ENCODE measurements at places on chromosomes 11 and 22. TPM values are rescaled to one million over a fixed set of nuclear protein-coding genes. Genes with fewer than 3 reads are reported as not detected.

The APOBEC3B gene
- polyA plus RNA-seq, result 5.7 TPM

The HTR3A gene
- polyA plus RNA-seq, result not detected

The APOL1 gene
- polyA plus RNA-seq, result 32.2 TPM

DNA sequence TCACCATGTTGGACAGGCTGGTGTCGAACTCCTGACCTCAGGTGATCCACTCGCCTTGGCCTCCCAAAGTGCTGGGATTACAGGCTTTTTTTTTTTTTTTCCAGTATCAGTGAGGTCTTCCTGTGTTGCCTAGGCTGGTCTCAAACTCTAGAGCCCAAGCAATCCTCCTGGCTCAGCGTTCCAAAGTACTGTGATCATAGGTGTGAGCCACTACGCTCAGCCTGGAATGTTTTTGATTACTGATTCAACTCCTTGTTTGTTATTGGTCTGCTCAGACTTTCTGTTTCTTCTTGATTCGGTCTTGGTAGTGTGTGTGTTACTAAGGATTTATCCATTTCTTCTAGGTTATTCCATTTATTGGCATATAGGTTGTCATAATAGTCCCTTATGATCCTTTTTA lies 31.3 kb downstream of the NAGA start:
- no peak for DNase-seq

The BTG4 gene
- polyA plus RNA-seq, result not detected

The FAM111A gene
- polyA plus RNA-seq, result 17.9 TPM

DNA sequence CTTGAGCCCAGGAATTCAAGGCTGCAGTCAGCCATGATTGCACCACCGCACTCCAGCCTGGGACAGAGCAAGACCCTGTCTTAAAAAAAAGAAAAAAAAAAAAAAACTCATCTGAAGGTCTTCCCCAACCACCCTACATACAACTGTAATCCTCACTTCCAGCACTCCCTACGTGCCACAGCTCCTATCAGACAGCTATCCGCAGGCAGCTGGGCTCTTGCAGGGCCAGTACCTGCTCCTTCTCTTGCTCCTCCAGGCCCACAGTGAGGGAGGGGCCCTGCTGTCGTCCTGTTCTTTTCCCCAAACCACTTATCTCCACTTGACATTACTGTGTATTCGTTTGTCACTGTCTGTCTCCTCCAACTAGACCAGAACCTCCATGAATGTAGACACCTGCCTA lies 156.1 kb upstream of the NECTIN1 start:
- no peak for DNase-seq

DNA sequence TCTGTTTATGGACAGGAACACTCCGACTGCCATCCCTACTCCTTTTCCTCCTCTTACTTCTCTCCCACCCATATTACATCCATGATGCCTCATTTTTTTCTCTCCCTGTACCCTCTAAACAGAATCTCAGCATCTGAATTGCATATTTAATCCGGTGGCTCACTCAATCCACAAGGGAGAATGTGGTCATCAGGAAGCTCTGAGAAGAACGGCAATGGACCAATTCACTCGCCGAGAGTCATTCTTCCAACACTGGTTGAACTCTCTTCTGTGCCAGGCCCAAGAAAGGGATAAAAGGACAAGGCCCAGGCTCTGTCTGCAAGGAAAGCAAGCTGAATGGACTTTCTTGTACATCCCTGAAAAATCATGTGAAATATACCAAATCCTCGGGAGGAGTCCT lies 15.9 kb downstream of the MAP6 start:
- DNase-seq, result no peak

Measured in small intestine (tissue), 16 donors.